ENCODE measurements at places on chromosomes 2 and 18.

DNA sequence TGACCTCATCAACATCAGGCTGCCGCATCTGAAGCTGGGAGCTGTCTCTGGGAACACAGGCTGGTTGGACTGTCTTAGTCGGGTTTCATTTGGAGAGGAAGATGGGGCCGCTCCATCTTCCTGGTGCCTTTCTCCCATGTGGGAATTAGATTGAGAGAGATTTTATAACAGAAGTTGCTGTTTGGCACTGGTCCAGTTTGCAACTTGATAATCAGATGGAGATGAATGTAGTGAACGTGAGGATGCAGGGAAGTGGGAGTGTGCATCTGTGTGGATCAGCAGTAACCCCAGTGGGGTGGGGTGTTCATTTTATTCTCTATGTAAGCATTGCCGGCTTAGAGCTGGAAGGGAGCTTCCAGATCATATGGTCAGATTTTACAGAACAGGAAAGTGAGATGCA, 250.9 kb downstream of the DCDC2C start:
- H3K4me3 ChIP-seq = no peak overlapping the region
- peaks cover 8% of the 10 kb centered on the region for H3K4me1 ChIP-seq
- H3K27me3 ChIP-seq = no peaks in the 10 kb centered on the region
- H3K36me3 ChIP-seq = no peaks in the 10 kb centered on the region
- H3K27ac ChIP-seq = no peak overlapping the region

GRCh38 chr2:61988462-61989366, 83.2 kb downstream of the COMMD1 start:
- H3K4me3 ChIP-seq = no peak overlapping the region
- no peak overlapping the region for H3K27ac ChIP-seq
- DNase-seq = no peak
- no peaks in the 10 kb centered on the region for H3K4me1 ChIP-seq

DNA sequence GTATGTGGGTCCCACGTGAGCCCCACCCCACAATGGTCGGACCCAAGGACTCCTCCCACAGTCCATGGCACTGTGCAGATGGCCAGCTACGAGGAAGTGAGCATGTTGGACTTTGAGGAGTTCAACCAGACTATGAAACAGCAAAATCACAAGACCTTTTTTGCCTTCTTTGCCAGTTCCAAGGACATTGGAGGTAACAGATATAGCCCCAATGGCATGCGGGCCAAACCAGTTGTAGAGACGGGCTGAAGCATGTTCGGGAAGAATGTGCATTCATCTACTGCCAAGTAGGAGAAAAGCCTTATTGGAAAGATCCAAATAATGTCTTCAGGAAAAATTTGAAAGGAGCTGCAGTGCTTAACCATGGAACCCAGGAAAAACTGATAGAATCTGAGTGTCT, 12.6 kb downstream of the DNER start:
- H3K4me1 ChIP-seq = peaks cover 4% of the 10 kb centered on the region
- H3K4me3 ChIP-seq = no peak overlapping the region
- H3K27ac ChIP-seq = no peak overlapping the region
- no peak for DNase-seq
- H3K27me3 ChIP-seq = peaks cover 27% of the 10 kb centered on the region

GRCh38 chr2:220674033-220674432, 898.1 kb downstream of the EPHA4 start:
- peaks cover 2% of the 10 kb centered on the region for H3K27me3 ChIP-seq
- no peak overlapping the region for H3K4me3 ChIP-seq

- no peak overlapping the region for H3K4me3 ChIP-seq
- H3K27ac ChIP-seq = no peak overlapping the region
- H3K27me3 ChIP-seq = no peaks in the 10 kb centered on the region
- DNase-seq = no peak
- H3K4me1 ChIP-seq = peaks cover 20% of the 10 kb centered on the region
Measured at GRCh38 chr2:65491381-65491905, 59.0 kb upstream of the SPRED2 start.

All from neural crest cell (in vitro differentiated cells).